Fibroblast of lung (primary cell): ENCODE measurements at places on chromosomes 2 and 18. TPM values are rescaled to one million over a fixed set of nuclear protein-coding genes. Genes with fewer than 3 reads are reported as not detected.

Gene HES6
- 0.82 and 0.91 TPM in 2 replicates for polyA plus RNA-seq

Gene PTPRN
- 0.28 and 0.55 TPM in 2 replicates for polyA plus RNA-seq

Gene ECEL1
- polyA plus RNA-seq = not detected in 2 replicates

Gene CGREF1
- polyA plus RNA-seq = 1.5 and 1.9 TPM in 2 replicates

Gene CAB39
- 51.1 and 54.0 TPM in 2 replicates for polyA plus RNA-seq

Gene ATF2
- 40.6 and 64.5 TPM in 2 replicates for polyA plus RNA-seq

Gene ICA1L
- 3.1 TPM in 2 replicates for polyA plus RNA-seq

Gene TTC31
- 11.8 and 12.7 TPM in 2 replicates for polyA plus RNA-seq

Gene DUSP28
- polyA plus RNA-seq = 2.8 and 3.9 TPM in 2 replicates

Gene ASIC4
- polyA plus RNA-seq = not detected in 2 replicates

Gene SCN2A
- polyA plus RNA-seq = 0.76 and 0.77 TPM in 2 replicates

Gene GPR35
- 0.09 TPM in 1 of 2 replicates, not detected in the other for polyA plus RNA-seq

Gene KLF11
- 5.9 and 6.3 TPM in 2 replicates for polyA plus RNA-seq

Gene LDAH
- 19.1 and 20.5 TPM in 2 replicates for polyA plus RNA-seq

Gene DPP10
- not detected in 2 replicates for polyA plus RNA-seq
